ENCODE measurements at places on chromosomes 16 and 17.
A peak's percentile ranks its signal among the peaks of the same experiment; 100 is the strongest.

DNA sequence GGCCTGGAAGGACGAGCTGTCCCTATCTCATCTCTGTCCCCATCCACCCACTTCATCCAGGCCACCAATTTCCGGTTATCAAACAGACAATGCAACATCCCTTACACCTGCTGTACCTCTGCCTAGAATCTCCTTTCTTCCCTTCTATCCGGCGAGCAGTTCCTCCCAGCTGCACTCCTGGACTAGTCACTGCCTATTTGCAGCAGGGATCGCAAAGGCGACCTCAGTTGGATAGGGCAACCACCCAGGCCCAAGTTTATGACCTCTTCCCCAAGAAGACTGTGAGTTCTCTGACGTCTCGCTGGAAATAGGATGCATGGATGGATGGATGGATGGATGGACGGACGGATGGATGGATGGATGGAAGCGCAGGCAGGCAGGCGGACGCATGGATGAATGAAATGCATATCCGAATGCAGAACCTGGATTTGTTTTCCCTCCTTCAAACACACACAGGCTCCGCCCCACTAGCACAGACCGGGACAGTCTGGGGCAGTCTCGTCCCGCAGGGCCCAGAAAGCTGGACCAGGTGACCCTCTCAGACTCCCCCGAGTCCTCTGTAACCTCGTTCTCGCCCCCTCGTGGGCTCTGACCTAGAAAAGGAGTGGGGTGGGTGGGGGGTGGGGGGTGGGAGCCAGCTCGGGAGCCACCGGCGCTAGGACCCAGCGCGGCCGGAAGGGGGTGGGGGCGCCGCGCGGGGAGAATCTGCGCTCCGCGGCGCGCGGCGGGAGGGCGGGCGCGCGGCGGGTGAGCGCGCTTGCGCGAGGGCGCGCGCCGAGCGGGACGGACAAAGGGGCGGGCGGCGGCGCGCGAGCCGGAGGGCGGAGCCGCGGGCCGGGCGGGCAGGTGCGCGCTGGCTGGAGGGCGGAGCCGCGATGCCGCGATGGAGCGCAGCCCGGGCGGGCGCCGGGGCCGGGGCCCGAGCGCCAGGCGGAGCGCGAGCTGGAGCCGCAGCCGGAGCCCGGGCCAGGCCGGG, at the start of gene SBK1:
Gene SBK1 (plus strand): TSS at position 875 of the 976 bp plus-strand sequence. CDS start 24,867 bp downstream, outside the sequence.
- DNase-seq, result peak; percentile 92

- DNase-seq, result no peak
Observed at GRCh38 chr17:79546386-79546785, 64.5 kb downstream of the RBFOX3 start.

- DNase-seq, result peak; percentile 62
Observed at GRCh38 chr17:66673668-66674276, 161.1 kb upstream of the CACNG5 start.

DNA sequence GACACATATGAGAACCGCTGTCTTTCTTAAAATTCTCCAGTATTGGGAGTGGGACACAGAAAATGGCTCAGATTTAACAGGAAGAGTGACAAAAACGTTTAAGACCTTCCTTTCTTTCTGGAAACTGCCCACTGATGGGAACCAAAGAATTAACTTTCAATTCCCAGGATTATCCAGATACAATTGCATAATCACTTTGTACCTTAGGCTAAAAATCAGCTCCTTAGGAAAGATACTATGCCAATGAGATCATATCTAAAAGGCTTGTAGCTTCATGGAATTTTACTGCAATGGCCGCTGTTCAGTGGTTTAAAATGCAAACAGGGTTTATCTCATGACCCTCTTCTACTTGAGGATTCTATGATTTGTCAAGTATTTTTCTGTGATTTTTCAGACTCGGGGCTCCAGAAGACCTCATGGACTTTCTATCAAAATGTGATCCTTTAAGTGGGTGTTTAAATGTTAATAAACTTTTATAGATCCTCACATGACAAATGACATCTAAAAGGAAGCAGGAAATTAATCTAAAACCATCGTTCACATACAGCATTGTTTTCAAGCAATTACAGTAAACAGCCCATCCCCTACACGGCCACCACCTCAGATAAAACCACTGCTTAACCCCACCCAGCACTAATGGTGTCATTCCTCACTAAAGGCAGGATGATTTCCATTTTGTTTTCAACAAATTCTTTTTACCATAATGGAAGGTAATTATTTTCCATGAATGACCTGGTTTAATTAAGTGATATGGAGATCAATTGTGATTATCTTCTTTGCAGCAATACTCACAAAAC, 31.6 kb upstream of the ERN1 start:
- DNase-seq, result no peak

- no peak for DNase-seq
Observed at GRCh38 chr16:50183316-50183715, 30.2 kb downstream of the TENT4B start.

GRCh38 chr17:52495646-52496045, 337.1 kb upstream of the CA10 start:
- DNase-seq, result no peak

DNA sequence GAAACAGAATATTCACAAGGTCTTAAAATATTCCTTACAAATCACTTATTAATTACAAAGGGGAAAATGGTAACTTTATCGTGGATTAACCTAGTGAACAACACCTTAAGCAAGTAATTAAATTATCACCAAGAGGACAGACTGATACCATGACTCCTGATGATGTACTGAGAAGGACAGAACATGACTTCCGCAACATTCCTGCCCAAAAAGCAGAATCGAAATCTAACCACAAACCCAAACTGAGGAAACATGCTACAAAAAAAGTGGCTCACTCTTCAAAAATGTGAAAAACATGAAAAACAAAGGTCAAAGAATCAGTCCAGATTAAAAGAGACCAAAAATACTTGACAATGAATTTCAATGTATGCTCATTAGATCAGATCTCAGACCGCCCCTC, 151.5 kb downstream of the AATF start:
- no peak for DNase-seq

GRCh38 chr17:42348104-42348503, 40.1 kb downstream of the STAT3 start:
- no peak for DNase-seq

- peak; percentile 97 for DNase-seq
Observed at GRCh38 chr17:17859909-17860765, 23.4 kb upstream of the SREBF1 start.

GRCh38 chr17:19004421-19005136, at the start of gene FAM83G:
Gene FAM83G, minus strand, starts transcription at chr17:19004764. Its CDS starts 723 bp downstream, at chr17:19004041.
- peak; percentile 87 for DNase-seq

DNA sequence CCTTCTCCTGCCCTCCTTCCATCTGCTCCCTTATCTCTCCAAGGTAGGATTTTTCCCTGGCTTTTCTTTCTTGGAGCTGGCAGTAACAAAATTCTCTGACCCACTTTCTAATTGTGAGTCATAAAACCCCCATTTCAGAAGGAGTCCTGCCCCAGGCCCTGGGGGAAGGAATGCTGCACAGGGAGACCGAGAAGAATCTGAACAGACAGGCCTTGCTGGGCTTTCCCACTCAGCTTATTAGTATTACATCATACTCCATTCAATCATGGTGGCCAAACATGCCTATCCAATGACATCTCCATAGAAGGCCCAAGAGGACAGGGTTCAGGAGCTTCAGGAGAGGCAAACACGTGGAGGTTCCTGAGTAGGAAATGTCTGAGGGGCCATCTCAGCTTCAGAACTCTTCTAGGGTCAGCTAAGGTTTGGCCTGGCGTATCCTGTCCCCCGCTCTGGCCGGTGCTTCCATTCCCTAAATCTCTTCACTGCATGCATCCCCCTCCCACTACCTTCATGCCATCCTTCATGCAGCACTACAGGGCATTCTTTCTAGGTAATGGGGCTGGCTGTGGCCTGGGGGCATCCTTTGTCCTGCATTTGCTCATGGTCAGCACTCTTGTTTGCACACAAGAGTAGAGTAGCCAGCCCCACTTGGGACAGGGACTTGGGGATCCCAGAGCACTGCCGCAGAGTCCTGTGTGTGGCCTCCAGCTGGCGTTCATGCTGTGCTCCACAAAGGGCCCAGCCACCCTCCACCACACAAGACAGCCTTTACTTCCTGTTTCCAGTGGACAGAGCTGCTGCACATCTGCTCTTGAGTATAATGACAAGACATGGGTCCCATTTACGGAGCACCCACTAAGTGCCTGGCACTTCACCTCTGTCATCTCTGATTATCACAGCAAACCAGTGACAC, 8.2 kb downstream of the SLC6A2 start:
- DNase-seq, result no peak

- no peak for DNase-seq
Observed at GRCh38 chr16:10876799-10877341, at the start of gene CIITA. Gene CIITA, plus strand, starts transcription at chr16:10877202. Its CDS starts 129 bp downstream, at chr16:10877331.

- DNase-seq, result no peak
Observed at GRCh38 chr17:35733366-35733765, 1.9 kb downstream of the RASL10B start.

DNA sequence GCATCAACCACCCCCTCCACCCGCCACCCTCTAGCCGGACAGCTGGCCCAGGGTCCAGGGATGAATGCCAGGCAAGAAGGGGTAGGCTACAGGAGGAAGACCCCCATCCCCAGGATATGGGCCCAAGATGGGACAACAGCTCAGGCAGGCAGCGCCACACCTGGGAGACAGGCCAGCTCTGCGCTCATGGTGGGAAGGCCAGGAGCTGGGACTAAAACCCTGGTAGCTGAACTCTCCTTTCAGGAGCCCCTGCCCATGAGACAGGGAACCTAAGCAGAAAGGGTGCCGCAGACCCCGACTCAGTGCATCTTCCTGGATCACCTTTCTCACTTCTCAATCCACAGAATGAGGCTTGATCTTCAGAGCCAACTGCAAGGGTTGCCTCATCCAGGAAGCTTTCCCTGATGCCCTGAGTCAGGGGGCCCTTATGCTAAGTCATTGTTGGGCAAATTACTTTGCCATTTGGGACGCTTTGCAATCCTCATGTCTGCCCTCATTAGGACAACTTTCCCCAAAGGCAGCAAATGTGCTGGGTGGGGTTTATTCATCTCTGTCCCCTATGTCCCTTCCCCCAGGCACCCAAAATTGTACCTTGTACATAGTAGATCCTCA, 9.0 kb downstream of the ZDHHC1 start:
- DNase-seq, result no peak

GRCh38 chr16:4314532-4315185, 1.2 kb upstream of the GLIS2 start:
- DNase-seq, result peak; percentile 77

DNA sequence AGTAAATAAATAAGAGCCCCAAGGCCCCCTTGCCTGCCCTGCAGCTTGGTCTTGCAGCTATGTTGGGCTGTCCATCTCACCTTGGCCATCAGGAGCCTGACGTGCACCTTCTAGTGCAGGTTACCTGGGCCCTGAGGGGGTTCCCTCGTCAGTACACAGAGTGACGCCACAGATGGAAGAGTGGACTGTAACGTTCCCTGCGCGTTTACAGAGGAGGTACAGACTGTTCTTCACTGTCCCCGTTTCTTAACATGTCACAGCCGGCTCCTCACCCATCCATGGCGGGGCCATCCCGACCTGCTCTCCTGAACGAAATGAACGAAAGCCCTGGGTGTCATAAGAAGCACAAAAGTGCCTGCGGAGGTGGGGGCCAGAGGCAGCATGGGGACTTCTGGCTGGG, 15.9 kb upstream of the FASN start:
- DNase-seq, result no peak

GRCh38 chr17:7313890-7314718, 1.1 kb downstream of the GPS2 start:
- DNase-seq, result no peak

GRCh38 chr17:66200685-66201092, 8.8 kb upstream of the CEP112 start:
- DNase-seq, result peak; percentile 77

DNA sequence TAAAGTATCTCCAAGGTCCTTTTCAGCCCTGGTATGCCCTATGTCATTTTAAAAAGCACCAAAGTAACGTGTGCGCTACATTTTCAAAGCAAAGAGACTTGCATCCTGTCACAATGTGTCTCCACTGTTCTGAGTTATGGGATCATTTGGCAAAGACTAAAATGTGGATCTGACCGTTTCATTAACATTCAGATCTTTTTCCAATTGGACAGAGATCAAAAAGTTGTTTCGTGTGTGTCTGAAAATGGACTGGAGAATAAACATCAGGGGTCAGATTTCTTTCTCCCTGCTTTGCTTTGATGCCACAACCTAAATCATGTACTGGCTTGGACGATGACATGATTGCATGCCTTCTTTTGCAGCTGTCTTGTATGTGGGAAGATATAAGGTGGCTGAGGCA, 136.0 kb upstream of the NOG start:
- no peak for DNase-seq

GRCh38 chr16:30380803-30381208, 1.6 kb downstream of the SEPTIN1 start:
- no peak for DNase-seq

GRCh38 chr17:44881145-44881544, 18.1 kb downstream of the EFTUD2 start:
- no peak for DNase-seq

DNA sequence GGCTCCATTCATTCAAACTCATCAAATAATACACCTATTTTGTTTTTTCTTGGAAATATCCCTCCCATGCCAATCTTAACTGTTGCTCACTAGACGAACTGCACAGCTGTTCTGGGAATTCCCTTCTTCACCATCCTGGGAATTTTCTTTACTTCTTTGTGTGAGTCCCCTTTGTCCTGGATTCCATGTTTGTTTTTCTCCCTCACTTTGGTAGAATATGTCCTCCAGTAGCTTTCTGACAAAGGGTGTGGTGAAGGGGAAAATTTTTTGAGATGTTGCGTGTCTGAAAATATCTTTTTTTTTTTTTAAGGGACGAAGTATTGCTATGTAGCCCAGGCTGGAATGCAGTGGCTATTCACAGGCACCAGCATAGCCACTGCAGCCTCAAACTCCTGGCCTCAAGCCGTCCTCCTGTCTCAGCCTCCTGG, 17.2 kb upstream of the UTP6 start:
- peak; percentile 45 for DNase-seq

GRCh38 chr16:69709456-69710084, 16.8 kb downstream of the NQO1 start:
- peak; percentile 58 for DNase-seq

DNA sequence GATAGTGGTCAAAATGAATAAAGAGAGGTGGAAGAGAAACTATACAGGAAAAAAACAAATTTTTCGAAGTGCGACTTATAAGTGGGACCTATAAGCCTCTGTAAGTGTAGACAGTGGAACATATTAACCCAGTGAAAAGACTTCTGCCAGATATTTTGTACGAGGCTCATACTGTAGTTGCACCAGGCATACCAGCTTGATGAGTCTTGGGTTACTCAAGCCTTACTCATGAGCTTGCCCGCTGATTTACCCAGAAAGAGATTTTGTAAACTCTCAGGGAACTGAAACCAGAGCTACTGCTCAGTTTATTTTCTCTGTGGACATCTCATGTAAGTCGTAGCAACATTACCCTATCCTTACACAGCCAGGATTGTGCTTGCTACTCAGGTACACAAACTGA, 708.0 kb upstream of the SOX9 start:
- DNase-seq, result peak; percentile 84

- no peak for DNase-seq
Observed at GRCh38 chr17:82505296-82505695, 14.2 kb upstream of the FOXK2 start.

DNA sequence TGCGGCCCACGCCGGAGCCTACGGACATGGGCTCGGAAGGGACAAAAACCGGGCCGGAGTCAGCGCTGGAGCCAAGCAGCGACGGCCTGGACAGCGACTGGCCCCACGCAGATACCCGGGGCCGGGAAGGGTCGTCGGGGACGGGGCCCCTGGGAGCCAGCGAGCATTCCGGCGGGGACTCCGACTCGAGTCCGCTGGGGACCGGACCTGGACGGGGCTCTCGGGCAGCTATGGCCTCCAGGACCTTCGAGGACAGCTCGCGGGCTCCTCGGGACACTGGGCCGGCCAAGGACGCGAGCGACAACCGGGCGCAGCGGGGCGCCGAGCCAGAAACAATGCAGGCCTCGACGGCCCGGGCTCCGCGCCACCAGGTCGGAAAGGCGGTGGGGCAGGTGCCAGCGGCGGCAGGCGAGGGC, 1.0 kb downstream of the MYO15B start:
- DNase-seq, result no peak
